ENCODE measurements at places on chromosomes 12 and 14. TPM values are rescaled to one million over a fixed set of nuclear protein-coding genes. Genes with fewer than 3 reads are reported as not detected.

- DNase-seq = no peak
These were observed 1.1 kb downstream of the ARHGAP5 start for GRCh38 chr14:32078023-32078857.

GRCh38 chr14:57317248-57317833 lies 48.6 kb downstream of the AP5M1 start:
- DNase-seq = peak; percentile 44

Gene GARIN6
- not detected for total RNA-seq

Gene SERPINA9
- total RNA-seq = not detected

DNA sequence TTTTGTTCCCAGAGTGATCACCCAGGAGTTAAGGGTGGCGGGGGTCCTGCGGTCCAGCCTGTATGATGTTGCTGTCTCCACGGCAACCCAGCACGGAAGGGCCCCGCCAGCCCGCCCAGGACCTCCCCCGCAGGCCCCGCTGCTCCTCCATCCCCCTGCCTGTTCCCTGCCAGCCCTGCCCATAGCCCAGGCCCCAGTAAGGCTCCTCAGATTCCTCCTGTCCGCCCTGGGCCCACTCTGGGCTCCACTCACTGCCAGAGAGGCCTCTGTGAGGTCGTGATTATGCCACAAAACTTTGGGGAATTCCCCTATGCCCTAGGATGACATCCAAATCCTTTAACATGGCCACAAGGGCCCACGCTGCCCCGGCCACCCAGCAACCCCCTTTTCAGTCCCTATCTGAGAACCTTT lies 20.8 kb downstream of the HSP90AA1 start:
- no peak for DNase-seq

- no peak for DNase-seq
These were observed at the start of gene ARHGAP9 for GRCh38 chr12:57479376-57480115. TSS of gene ARHGAP9 (minus strand) at chr12:57479866. CDS start at chr12:57479406, 460 bp downstream.

DNA sequence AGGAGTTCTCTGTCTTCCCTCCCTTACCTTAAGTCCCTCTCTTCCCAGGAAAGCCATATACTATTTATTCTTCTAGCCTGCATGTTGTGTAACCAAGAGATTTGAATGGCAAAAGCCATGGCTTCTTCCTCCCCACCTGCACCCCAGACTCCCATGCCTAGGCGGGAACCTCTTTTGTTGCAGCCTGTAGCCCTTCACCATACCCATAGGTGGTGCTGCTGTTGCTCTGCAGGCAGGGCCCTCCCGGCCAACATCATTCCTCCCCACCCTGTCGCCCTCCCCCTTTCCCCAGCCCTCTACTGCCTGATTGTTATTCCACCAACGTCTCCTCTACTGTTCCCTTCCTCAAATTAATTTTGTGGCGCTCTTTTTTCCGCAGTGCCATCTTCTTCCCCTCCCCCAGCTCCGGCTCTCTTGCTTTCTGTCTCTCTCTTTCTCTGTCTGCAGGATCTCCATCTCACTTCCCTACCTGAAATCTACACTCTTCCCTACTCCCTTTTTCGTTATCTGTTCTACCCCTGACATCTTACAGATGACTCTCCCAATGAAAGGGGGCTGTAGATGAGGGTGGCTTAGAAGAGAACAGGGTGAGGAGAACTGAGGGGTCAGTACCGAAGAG lies 13.8 kb downstream of the NGDN start:
- no peak for DNase-seq

DNA sequence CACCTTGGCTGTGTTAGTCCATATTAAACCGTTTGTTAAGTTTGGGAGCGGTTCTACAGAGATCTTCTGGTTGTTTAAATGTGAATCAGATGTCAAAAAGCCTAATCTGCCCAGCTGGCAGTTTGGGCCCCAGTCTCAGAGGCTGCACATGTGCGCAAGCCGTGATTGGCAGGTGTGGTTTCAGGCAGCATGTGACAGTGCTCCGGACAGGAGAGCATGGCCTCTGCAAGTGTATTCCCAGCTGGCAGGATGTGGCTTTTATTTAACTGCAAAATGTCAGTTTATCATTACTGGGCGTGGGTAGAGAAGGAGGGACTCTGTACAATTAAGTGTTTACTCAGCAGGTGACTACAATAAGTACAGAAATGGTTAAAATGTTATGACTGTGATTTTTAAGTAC lies 77.5 kb downstream of the PELI2 start:
- no peak for DNase-seq

GRCh38 chr12:52203079-52203921 lies 11.5 kb upstream of the KRT80 start:
- DNase-seq = no peak

Gene LTBR
- 33.6 TPM for total RNA-seq

DNA sequence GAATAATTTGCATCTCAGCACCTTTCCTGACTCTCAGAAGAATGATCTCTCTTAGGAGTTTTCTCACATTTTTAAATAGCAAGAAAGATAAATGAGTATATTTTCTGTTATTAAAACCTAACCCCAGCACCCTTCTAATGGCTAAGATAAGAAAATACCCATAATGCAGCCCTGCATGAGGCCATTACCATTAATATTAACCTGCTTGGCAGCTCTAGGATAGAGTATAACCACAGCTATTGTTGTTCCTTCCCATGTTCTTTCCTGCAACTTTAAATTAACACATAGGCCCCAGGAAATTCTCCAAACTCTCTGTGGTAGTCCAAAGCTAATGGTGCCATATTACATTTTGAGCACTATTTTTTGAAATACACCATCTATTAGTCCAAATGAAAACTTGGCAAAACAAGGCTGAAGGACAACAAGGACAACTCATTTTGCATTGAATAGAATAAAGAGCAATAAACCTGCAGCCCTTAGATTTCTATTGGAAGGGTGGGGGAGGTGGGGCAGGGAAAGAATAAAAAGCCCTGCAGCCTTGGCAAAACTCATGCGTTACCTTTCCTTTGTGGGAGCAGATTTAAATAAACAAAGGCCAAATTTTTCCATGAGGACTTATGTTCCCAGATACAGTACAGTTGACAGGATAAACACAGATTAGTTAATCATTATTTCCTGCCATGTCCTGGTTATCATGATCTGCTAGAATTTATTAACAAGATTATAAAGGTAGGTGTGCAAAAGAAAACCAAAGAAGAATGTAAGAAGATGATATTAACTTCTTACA lies 46.9 kb downstream of the BTG1 start:
- DNase-seq = no peak

- DNase-seq = no peak
These were observed 11.6 kb downstream of the BTG1 start for GRCh38 chr12:92133795-92134637.

DNA sequence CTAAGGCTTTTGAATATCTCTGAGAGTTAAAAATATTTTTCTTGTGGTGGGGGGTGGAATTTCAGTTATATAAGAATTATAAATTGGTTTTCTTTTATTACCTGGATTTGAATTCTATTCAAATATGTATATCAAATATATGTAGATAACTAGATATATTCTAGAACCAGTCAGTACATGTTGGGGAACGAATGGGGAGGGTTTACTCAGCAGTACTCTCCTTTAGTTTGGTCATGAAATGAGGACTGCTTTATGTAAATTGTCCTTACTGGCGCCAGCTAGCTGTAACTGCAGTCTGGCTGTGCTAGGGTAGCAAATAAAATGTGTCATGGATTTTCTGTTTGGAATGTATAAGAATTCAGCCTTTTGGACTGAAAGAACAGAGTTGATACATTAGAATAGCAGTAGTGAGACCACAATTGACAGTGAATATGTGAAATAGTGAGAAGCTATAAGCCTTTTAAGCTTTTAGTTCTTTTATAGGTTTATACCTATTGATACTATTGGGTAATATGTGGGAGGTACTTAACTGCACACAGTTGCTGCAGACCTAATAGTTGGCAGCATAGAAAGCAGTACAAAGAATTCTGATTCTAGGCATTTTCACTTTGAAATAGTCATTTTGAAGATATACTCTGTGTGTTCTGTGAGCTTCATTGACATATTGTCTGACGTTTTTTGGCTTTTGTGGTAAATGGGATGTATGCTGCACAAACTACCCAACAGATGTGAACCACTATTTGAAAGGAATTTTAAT lies 29.0 kb downstream of the ATF7IP start:
- no peak for DNase-seq

Gene ASPG
- total RNA-seq = not detected

DNA sequence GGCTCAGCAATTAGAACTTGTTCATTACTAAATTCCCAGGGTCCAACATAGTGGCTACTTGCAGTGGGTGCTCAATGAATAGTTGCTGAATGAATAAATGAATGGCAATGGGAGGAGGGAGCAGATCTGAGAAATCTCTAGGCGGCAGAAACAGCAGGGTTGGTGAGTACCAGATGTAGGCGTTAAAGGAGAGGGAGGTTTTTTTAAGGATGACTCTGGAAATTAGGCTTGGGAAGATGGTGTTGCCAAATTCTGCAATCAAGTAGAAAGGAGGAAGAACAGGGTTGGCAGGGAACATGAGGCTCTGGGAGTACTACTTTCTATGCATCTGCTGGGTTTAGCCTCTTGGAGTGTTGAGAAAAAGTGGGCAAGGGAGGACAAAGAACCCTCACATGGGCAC lies 207.1 kb downstream of the APAF1 start:
- DNase-seq = no peak

DNA sequence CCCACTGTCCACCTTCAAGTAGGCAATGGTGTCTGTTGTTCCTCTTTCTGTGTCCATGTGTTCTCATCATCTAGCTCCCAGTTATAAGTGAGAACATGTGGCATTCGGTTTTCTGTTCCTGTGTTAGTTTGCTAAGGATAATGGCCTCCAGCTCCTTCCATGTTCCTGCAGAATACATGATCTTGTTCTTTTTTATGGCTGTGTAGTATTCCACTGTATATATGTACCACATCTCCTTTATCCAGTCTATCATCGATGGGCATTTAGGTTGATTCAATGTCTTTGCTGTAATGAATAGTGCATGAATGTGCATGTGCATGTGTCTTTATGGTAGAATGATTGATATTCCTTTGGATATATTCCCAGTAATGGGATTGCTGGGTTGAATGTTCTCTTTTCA lies 123.3 kb upstream of the LHX5 start:
- no peak for DNase-seq

GRCh38 chr12:49909826-49910225 lies 6.1 kb upstream of the FAIM2 start:
- no peak for DNase-seq

GRCh38 chr12:32365473-32366064 lies 33.8 kb upstream of the FGD4 start:
- peak; percentile 57 for DNase-seq

DNA sequence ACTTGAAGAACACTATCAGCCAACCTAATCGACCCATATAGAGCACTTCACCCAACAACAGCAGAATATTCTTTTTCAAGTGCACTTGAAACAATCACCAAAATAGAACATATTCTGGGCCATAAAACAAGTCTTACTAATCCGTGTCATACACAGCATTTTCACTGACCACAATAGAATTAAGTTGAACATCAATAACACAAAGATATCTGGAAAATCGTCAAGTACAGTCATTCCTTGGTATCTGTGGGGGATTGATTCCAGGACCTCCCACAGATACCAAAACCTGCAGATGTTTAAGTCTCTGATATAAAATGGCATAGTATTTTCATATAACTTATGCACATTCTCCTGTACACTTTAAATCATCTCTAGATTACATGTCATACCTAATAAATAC lies 295.7 kb downstream of the BCL11B start:
- no peak for DNase-seq

- DNase-seq = no peak
These were observed 50.6 kb upstream of the REP15 start for GRCh38 chr12:27645671-27646070.

GRCh38 chr12:9869307-9870161 lies at the start of gene CLEC2B:
TSS of gene CLEC2B (minus strand) at chr12:9869354.
- peak; percentile 53 for DNase-seq

Gene DEGS2
- total RNA-seq = 1.1 TPM

- no peak for DNase-seq
These were observed 97.1 kb downstream of the OTOGL start for GRCh38 chr12:80196419-80196818.

DNA sequence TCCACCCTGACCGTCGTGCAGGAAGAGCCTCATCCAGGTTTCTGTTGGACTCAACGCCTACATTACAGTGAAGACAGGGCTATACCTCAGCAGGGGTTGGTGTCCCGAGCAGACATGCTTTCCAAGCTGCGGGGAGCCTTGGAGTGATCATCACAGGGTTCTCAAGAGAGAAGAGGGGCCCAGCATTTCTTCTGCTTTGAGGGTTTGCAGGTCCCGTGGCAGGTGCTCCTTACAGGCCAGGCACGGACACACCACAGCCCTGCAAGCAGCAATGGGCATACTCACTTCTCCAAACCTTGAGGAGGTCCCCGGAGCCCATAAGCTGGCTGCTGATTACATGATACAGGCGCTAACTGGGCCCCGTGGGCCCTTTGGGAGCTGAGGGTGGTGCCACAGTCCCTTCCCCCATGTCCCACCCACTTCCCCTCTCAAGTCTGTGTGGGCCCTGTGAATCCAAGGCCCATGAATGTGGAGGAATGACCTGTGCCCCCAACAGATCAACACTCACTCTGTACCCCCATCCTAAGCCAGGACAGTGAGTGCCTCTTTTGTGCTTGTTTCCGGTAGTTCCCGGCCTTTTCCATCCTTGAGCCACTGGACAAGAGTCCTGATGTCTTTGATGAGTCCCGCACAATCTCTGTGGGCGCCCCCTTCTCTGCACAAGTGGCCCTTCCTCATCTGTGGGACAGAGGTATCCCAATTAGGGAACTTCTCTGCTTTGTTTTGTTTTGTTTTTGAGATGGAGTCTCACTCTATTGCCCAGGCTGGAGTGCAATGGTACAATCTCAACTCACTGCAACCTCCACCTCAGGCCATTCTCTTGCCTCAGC lies 1.1 kb downstream of the AQP2 start:
- DNase-seq = no peak

Gene ZC2HC1C
- total RNA-seq = 0.99 TPM

GRCh38 chr12:75641031-75641780 lies 129.8 kb upstream of the KRR1 start:
- no peak for DNase-seq

DNA sequence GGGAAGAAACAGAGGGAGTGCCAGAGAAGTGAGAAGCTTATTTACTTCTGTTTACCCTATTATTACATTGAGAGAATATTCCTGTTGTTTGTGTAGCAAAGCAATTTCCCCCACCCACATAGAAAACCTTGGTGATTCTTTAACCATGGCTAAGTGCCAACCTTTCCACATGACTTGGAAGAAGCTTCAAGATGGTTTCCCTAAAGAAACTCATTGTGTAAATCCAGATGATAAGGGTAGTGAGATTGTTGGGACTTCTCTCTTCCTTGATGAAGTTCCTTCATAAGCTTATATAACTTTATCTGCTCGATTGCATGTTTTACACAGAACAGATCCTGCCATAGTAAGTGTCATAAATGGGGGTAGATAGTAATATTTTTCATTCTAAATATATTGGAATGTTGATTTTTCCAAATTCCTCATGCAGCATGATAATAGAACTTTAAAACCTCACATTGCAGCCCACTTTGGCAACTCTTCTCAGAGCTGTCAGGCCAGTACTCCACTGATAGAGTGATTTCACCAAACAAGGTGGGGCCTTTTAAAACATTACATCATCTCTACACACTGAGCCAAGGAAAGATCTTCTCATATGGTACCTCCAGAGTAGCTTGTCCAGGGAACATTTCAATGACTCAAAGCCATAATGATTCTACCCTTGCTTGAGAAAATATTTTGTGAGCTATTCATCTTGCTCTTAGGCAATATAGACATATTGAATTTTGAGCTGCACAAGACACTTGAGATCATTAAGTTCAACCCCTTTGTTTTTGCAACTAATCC lies 47.8 kb upstream of the KIF21A start:
- DNase-seq = no peak

GRCh38 chr12:7647071-7647470 lies 18.6 kb downstream of the APOBEC1 start:
- DNase-seq = no peak

- DNase-seq = no peak
These were observed 50.5 kb downstream of the B4GALNT3 start for GRCh38 chr12:510071-510825.
